NCI-H526 (cell line): ENCODE measurements at places on chromosomes 4 and X.

- DNase-seq: no peak
Observed at GRCh38 chr4:138707746-138708677, 307.6 kb upstream of the NOCT start.

DNA sequence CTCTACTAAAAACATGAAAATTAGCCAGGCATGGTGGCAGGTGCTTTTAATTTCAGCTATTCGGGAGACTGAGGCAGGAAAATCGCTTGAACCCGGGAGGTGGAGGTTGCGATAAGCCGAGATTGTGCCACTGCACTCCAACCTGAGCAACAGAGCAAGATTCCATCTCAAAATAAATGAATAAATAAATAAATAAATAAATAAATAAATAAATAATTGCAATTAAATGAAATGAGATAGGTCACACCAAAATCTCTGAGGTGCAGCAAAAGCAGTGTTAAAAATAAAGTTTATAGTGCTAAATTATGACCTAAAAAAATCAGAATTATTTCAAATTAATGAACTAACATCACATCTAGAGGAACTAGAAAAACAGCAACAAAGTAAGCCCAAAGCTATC lies 13.6 kb upstream of the CYLC1 start:
- DNase-seq: no peak

DNA sequence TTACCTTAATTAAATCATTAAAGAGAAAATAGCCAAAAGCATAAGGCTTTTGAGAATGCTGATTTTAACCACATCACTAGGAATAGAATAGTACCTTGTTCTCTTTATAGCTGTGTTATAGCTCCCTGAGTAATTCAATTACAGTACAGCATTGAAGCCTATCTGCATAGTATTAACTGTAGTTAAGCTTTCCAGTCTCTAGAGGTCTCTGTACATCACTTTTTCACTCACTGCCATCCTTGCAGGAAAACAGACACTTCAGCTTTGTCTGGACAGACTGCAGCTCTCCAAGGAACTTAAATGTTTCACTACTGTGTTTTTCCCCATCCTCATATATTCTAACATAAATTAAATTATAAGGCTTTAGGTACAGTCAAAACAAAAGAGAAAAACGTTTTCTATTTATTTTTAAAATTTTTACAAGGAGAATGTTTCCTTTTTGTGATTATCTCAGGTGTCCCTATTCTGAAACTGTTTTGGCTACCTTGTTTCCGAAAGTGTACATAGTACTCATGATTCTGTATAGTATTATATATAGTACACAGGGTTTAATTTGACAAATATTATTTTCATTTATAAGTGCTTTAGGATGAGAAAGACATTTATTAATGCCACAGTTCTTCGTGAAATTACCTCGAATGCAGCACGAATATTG lies 407.9 kb downstream of the PCDH18 start:
- peak; percentile 54 for DNase-seq

DNA sequence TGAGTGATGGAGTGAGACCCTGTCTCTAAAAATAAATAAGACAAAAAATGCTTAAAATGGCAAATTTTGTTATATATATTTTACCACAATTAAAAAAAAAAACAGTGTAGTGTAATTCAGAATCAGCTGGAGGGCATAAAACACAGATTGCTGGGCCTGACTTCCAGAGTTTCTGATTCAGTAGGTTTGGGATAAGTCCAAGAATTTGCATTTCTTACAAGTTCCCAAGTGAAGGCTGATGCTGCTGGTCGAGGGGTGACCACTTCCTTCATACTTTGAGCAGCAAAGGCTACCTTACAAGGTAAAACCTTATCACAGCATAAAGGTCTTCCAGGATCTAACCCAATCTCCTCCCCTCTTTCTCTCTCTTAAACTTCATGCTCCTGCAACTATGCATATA lies 40.7 kb downstream of the KLHL8 start:
- no peak for DNase-seq

DNA sequence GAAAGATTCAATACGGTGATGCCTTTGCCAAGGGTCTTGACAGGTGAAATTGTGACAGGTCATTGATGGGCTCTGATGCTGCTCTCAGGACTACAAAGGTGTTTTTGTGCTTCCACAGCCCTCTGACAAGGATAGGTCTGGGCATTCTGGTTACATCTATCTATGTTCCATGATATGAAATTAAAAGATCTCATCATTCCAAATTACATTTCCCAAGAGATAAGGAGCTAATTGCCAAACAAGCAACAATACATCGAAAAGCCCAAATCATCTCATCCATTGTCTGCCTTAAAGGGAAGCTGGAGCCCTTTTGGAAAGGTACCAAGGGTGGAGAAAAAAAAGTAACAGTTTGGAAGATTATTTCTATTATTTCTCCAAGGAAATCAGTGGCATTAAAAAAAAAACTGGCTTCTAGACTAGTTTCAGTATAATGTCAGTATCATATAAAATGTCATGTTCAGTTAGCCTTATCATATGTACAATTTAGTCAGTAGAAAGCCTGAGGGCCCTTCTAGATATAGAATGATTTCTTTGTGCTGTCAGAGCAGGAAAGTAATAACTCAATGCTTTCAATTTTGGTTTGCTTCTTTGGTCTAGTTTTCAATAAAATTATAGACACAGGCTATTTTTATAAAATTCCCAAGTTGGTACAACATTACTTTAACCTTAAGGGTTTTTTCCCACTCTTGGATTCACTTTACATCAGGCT lies 224.5 kb upstream of the GPRIN3 start:
- no peak for DNase-seq

DNA sequence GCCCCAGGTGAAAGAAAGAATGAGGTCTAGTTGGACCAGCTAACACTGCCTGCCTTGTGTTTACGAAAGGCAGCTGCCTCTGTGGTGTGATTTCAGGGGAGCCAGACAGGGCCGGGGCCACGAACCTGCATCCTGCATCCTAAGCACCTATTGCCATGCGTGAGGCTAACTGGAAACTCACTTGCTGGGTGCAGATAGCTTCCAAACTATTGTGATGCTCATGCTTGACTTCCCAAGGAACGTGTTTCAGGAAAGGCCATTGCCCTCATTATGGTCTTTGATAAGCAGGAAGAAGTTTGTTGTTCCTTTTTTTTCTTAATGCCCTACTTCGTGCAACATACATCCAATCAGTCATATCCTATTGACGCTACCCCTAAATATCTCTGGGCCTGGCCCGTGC lies 2.3 kb upstream of the IRF2 start:
- DNase-seq: no peak

DNA sequence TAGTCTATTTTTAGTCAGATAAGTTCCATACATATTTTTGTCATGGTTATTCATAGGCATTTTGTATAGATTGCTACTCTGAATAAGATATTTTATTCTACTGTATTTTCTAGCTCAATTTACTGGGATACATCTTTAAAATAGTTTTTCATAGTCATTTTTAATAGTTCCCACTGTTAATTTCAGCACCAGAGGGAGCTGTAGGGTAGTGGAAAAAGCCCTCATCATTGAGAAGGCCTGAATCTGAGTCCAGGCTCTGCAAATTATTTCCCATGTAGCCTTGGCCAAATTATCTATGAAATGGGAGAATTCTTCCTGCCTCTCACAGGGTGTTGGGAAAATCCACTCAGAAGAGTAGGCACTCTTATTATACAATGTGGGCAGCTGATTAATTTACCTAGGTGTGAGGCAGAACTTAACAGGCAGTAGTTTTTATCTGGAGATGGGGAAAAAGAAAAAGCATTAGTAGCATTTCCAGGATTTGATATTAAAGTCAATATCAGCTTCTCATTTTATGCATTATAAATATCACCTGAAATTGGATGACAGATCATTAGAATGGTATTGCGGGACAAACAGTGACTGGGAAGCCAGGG lies 102.9 kb upstream of the PAQR3 start:
- DNase-seq: peak; percentile 50

GRCh38 chr4:10275696-10276095 lies 159.1 kb upstream of the WDR1 start:
- DNase-seq: no peak

DNA sequence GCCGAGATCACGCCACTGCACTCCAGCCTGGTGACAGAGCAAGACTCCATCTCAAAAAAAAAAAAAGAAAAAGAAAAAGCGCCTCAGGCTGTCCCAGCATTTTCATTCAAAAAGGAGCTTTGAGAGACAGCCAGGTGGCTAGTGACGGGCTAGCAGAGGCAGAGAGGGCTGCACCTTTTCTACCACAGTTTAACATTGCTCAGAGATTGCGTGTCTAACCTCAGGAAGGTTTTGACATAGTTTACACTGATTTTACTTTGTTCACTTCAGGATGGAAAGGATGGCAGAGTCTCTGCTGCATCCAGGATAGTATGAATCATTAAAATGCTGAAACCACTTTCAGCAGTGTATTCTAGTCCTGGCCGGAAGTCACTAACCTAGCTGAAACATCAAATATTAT lies 28.1 kb downstream of the ZFP42 start:
- DNase-seq: no peak

GRCh38 chr4:35965300-35965699 lies 279.0 kb downstream of the ARAP2 start:
- peak; percentile 44 for DNase-seq

DNA sequence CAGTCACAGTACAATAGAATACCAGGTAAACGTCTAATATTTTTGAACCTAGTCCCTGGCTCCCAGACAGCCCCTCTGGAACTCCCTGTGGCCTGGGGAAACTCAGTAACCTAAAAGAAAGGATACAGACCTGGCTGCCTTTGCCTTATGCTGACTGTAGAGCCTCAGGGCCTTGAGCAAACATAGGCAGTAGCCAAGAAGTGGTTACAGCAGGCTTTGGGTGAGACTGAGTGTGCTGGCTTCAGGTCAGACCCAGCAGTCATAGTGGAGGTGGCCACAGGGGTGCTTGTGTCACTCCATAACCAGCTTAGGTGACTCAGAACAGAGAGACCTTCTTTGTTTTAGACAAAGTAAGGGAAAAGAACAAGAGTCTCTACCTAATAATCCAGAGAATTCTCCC lies 141.8 kb upstream of the PRDX4 start:
- DNase-seq: no peak

- no peak for DNase-seq
Observed at GRCh38 chr4:86294883-86295282, 65.0 kb downstream of the MAPK10 start.

DNA sequence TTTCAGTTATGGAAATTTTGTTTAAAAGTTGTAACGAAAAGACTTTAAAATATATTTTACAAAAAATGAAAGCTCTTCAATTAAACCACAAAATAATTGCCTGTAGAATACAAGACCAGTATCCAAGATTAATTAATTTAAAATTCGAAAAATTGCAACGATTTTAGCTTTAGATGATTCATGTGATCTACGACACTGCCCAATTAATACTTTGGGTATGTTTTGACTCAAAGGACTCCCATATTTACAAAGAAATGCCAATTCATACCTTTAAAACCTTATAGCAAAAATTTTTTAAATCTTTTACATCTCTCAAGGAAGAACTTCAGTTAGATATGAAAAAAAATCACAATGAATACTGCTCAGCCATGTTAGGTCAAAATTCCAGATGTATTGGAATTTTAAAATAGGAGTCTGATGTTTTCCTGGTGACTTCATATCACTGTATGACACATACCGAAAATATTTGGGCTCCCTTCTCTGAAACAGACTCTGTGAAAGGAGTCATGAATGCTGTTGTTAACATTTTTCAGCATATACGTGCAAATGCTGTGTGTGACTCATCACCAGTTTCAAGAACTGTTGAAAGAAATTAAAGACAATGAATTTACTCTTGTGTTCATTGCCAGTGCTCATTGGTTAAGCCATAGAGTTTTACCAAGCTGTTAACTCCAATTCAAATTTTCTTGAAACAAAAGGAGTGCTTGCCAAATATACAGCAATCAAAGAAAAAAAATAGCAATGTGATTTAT lies 13.8 kb upstream of the SMS start:
- DNase-seq: no peak

DNA sequence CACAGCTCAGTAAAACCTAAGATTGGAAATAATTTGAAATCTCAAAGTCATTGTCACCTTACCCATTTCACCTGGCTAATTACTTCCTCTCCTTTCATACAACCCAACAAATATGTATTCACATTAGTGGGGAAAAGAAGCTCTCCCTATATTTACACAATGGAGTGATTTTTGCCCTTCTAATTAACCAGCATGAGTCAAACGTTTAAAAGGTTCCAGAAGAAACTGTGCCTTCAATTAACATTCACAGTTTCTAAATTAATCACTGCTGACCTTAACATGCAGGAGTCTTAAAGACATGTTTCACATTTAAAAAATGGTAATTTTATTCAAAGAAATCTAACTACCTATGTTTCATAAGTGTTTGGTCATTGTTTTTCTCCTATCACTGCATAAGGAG lies 254.6 kb downstream of the CBLL2 start:
- DNase-seq: no peak

- no peak for DNase-seq
Observed at GRCh38 chr4:106486533-106486932, 118.0 kb upstream of the GIMD1 start.

- no peak for DNase-seq
Observed at GRCh38 chr4:102843273-102843672, 15.9 kb upstream of the UBE2D3 start.

DNA sequence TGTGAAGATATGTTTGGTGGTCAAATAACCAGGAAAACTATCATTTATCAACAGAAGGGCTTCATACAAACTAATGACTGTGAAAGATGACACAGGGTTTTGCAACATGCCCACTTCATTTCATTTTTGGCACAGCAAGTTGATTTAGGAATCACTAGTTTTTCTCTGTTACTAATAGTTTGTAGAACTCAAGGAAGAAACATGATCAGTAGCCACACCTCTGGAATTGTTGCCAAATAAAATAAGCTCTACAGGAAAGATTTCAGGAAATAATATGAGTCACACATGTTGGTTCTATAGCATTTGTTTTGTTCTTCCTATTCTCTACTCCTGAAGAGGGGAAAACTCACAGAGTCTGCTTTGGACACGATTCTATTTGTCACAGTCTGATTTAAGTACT lies 255.4 kb downstream of the TLL1 start:
- DNase-seq: no peak

DNA sequence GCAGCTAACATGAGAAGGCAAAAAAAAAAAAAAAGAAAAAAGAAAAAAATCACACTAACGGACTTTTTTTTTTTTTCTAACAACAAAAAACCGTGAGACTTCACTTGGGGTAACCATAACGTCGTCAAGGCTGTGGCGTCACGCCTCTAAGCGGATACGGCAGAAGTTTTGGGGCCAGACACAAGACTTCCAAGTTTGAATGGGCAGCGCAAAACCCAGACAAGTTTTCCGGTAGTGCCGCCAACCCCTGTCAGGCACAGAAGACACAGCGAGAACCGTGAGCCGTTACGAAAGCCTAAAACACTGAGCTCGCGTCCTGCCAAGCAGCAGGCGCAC lies 556 bp upstream of the SMARCA5 start:
- DNase-seq: no peak

- DNase-seq: no peak
Observed at GRCh38 chrX:42385730-42386129, 392.2 kb downstream of the PPP1R2C start.

DNA sequence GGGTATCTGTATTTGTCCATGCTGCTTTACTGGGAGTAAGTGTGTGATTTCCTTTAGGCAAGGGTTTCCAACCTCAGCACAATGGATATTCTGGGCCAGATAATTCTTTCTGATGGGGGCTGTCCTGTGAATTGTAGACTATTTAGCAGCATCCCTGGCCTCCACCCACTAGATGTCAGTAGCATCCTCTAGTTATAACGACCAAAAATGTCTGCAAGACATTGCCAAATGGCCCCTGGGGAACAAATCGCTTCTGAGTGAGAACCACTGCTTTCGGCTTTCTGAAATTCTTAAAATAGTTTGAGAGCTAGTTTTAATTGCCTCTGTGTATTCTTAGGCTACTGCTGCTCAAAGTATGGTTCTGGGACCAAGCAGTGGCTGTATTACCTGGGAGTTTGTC lies 81.2 kb upstream of the GPM6B start:
- DNase-seq: no peak

GRCh38 chrX:139881572-139881971 lies 51.3 kb downstream of the ATP11C start:
- DNase-seq: no peak
